ENCODE measurements at places on chromosomes 3 and 15.

DNA sequence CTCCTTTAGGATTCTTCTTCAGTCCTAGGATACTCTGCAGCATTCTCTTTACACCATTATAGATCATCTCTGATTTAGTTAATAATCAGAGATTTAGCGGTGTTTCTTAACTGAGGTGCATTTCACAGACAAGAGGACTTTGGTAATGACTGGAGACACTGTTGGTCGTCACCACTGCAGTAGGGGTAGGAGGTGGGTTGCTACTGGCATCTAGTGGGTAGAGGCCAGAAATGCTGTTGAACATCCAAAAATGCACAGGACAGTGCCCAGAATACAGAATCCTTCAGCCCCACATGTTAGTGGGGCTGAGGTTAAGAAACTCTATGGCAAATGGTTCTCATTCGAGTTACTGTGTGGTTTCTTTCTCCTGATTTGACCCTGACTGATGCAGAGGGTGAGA is 80.4 kb upstream of the LMCD1 start:
- DNase-seq: no peak

DNA sequence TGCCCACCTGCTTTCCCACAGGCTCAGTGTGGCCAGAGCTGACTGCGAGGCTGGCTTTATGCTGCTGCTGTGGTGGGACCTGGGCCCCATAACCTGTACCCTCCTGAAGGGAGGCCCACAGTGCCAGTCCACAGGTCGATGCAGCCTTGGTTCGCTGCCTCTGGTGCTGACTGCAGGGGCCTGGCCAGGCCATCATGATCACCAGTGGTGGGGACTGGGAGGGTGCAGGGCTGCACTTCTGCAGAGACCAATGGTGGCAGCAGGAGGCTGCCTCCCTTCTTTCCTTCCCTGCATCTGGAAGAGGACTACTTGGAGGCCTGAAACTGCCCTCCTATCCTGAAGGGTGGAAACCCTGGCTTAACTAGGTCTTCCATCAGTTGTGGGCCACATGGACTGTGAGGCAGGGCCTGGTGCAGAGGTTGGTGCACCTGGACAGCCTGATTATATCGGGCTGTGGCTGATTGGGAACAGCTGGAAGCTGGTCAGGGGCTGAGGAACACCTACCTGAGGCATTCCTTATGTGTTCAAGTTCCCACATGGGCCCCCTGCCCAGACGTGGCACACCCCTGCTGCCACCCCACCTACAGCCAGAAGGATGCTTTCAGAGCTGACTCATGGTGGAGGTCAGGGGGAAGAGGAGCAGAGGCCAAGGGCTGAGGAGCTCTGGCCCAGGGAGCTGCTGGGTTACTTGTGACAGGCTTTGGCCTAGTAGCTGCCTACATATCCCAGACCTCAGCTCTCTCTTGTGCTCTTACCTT is 29.8 kb downstream of the POMGNT2 start:
- DNase-seq: no peak

DNA sequence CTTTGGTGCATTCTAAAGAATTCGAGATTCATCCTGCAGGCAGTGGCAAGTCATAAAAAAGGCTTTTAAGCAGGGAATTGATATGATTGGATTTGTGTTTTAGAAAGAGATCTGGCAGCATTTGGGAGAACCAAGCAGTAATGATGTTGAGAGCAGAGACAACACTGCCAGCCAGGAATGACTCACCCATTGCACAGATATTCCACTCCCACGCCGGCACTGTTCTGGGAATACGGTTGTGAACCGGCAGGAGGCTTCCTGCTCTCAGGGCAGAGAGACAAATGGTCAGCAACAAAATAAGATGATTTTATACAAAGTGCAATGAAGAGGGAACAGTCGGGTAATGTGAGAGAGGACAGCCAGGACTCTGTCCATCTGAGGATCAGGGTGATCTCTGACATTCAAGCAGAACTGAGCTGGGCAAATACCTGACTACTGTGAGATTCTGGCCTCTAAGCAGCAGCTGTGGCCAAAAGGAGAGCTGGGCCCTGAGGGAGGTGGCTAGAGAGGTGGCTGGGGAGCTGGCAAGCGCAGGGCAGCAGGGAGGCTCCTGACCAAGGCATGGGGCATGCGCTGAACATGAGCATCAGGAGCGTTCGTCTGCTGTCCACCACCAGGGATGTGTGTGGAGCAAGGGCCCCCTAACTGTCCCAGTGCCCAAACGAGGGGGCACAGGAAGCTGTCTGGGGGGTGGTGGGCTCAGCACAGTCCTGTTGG is 56.1 kb upstream of the PLXNA1 start:
- DNase-seq: no peak

GRCh38 chr15:36960179-36960946 is 140.0 kb downstream of the MEIS2 start:
- no peak for DNase-seq

DNA sequence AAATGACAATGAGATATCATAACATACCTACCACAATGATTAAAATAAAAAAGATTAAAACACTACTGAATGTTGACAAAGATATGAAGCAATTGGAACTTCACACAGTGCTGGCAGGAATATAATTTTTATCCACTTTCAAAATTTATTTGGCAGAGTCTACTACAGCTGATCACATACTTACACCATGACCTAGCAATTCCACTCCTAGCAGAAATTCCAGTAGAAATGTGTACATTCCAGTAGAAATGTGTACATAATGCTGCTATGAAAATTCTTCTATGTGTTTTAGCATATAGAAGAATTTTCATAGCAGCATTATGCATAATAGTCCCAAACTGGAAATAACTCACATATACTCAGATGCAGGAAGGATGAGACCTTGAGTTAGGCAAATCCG is 43.5 kb downstream of the IFT57 start:
- no peak for DNase-seq

- no peak for DNase-seq
Measured at GRCh38 chr15:22903961-22904534, 65.6 kb downstream of the NIPA2 start.

- DNase-seq: no peak
Measured at GRCh38 chr3:10935846-10936631, 56.5 kb upstream of the SLC6A1 start.

DNA sequence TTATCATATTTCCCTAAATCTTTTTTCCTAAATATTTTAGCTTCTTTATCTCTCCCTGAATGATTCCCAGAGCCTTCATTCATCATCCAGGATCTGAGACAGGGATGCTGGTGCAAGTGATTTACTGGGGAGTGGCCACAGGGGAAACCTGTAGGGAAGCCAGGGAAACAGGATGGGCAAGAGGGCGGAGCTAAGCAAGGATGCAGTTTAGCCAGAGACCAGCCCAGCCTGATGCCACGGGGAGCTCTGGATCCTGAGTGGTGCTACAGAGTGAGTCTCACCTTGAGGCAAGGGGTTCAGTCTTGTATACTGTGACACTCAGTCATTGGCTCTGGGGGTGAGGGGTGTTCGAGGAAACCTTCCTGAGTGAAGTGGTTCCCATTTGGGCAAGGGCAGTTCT is 39.7 kb upstream of the LRRFIP2 start:
- no peak for DNase-seq

GRCh38 chr3:128279601-128279880 is 126.3 kb downstream of the EEFSEC start:
- DNase-seq: no peak

- no peak for DNase-seq
Measured at GRCh38 chr3:175591375-175591774, 732.2 kb downstream of the NAALADL2 start.

GRCh38 chr3:107432013-107432515 is 54.8 kb downstream of the CCDC54 start:
- DNase-seq: no peak

DNA sequence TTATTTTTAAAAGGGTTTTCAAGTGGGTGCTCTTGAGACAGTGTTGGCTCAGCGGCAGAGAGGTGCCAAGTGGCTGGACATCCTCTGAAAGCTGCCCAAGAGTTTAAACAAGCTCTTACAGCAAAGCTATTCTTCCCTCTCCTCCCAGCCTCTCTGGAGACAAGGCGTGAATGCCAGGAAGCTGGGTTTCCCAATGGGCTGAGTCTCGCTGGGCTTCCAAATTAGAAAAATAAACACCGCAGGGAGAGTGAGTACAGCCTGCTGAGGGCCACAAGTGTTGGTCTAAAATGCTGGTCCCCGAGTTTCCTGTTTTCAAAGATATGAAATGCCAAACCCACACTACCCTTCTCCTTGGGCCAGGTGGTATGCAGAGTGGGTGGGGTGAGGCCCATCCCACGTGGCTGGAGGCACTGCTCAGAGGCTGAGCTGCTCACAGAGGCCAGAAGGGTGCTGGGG is 36.4 kb downstream of the ZDHHC3 start:
- no peak for DNase-seq

Data from activated CD8-positive, alpha-beta memory T cell treated with anti-CD3 and anti-CD28 coated beads for 1 hour (primary cell).